Globus pallidus (tissue), 1 donor: ENCODE measurements at places on chromosomes 5 and 9.

- DNase-seq: no peak
Observed at GRCh38 chr9:20511686-20512085, 110.6 kb downstream of the MLLT3 start.

DNA sequence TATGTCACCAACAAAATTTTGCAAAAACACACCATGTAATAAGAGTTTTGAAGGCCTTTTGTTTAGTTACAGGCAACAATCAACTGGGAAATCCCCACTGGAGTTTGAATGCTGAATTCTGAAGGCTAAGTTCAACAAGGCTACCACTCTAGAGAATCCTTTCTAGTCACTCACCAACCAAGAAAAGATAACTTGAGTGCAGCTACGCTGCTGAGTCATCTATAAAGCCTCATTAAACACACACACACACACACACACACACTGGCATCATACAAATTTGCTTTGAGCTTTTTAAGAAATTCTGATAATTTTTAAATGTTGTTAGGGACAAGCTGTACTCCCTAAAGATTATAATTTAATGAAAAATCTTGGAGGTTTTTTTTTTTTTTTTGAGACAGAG is 219.6 kb downstream of the DENND1A start:
- DNase-seq: no peak

DNA sequence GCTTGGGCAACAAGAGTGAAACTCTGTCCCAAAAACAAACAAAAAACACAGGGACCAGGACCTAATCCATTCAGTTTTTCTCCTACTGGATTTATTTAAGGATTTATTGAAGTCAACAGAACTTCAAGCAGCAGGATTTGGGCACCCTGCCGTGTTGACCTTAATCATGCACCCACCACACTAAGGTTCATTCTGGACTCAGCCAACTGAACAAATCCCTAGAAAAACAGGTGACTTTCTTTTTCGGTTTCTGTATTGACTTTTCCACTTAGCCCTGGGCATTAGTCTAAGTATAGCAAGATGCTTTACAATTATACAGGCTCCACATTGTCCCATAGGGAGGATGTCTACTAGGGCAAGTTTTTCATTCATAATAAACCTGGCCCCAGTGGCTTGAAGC is 30.0 kb downstream of the ZNF131 start:
- no peak for DNase-seq

DNA sequence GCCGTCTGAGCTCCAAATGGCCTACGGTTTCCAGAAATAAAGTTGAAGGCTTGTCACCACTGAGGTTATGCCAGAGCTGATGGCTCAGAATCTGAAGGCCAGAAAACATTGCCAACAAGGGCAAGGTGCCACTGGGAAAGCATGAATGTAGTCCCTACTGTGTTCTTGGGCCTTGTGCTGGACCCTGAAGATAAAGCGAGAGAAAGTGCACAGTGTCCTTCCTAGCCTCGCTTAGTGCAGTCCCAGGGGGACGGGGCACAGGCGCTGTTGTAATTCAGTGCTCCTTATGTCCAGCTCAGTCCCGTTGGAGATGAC is 84.5 kb downstream of the NDFIP1 start:
- no peak for DNase-seq

DNA sequence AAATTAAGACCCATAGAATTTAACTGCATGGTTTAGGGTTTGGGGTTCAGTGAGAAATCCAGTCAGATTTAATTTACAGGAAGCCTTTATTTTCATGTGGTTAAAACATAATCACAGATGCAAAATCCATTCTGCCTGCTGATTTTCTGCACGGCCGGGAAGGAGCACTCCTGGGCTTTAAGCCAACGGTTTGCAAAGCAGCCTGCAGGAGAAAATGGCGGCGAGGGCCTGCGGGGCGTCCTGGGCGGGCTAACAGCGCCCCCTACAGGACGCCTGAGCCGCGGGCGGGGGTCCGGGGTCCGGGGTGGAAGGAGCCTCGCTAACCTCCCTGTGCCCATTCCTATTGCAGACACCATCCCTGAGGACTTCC is 47.6 kb downstream of the THBS4 start:
- DNase-seq: peak; percentile 79

DNA sequence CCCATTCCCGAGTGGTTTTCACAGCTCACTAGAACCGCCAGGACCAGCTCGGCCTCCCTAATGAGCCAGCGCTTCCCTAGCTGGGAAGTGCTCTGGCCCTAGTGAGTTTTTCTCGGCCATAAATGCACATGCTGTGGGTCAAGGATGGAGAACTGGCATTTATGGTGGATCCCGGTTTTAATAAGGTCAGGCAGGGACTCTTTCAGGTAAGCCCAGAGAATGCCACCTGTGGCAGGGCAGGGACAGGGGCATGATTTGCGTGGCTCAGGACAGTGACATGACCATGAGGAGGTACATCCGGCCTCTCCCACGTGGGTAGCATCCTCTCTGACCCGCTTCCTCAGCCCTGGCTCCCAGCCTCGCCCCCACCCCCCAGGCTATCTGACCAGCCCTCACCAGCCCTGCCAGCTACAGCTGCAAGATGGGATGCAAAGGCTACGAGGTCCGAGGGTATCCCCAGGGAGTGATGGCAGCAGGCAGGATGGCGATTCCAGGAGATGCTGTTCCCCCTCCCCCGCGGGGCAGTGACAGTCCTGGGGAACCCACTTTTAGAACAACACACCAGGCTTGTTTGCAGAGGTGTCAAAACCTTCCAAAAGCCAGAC is 60.3 kb upstream of the ADAMTS2 start:
- no peak for DNase-seq

- DNase-seq: no peak
Observed at GRCh38 chr5:169716287-169716686, 79.2 kb downstream of the DOCK2 start.

GRCh38 chr5:35336230-35336629 is 105.9 kb upstream of the PRLR start:
- no peak for DNase-seq

GRCh38 chr9:82930116-82930515 is 132.8 kb downstream of the RASEF start:
- DNase-seq: no peak

- peak; percentile 57 for DNase-seq
Observed at GRCh38 chr9:136312436-136312835, 8.5 kb upstream of the CCDC187 start.

DNA sequence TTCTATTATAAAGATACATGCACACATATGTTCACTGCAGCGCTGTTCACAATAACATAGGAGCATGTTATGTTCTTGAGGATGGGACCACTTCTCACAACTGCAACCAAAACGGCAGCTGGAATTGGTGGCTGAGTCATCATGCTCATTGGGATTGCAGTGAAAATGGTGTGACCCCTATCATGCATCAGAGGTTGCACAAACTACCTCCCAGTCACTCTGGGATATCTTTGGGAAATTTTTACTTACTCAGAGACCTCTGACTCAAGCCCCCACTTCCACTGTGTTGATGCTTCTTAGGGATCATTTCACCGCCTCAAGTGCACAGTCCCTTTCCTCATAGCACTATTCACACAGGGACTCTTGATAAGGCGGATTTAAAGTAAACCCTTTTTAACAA is 474.1 kb downstream of the BNC2 start:
- DNase-seq: no peak

DNA sequence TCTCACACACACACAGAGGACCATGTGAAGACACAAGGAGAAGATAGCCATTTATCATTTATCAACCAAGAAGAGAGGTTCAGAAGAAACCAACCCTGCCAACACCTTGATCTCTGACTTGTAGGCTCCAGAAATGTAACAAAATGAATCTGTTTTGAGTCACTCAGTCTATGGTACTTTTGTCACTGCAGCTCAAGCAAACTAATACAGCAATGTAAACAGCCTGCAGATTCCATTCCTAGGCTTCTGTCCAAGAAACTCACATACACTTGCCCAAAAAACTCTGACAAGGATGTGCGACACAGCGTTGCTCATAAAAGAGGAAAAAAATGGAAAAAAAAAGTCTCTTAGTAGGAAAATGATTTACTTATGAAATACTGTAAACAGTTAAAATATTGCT is 33.4 kb downstream of the TRIM36 start:
- no peak for DNase-seq

DNA sequence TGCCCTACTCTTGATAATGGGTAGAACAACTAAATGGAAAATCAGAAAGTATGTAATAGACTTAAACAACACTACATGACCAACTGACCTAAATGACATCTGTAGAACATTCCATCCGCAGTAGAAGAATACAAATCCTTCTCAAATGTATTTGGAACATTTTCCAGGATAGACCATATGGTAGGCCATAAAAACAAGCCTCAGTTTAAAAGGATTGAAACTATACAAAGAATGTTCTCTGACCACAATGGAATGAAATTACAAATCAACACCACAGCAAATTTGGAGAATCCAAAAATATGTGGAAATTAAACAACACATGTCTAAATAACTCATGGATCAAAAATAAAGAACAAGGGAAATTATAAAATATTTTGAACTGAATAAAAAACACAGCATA is 189.2 kb downstream of the NDUFS4 start:
- no peak for DNase-seq

- no peak for DNase-seq
Observed at GRCh38 chr5:173501271-173501670, 115.2 kb downstream of the BOD1 start.

DNA sequence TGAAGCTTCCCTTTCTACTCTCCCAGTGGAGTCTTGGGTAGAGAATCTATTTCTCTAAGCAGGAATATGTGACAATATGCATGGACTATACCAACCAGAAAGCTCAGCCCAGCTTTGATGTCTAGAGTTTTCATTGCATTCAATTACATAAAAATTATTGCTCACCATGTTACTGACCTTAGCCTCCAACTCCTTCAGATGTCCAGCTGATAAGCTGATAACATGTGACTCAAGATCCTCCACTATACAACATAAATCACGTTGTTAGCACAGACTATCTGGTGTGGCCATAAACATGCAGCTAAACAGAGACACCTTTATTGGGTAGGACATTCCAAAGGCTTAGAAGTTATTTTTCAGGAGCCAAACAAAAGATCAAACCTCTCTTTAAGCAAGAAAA is 1168.2 kb downstream of the CDH12 start:
- DNase-seq: no peak

DNA sequence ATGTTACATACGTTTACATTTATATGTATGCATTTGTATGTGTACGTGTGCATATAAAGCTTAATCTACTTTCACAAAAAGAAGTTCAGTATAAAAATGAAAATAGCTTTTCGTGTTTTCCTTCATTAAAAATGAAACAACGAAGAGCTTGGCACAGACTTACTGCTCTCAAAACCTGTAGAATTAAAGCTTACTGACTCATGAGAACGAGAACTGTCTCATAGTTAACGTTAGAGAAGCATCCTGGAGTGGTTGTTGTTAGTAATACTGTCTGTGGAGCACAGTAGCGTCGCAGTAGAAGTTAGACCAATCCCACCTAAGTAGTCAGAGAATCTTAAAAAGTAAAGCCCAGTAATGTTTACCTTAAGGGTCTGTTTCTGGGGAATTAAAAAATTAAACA is 1.3 kb downstream of the MAT2B start:
- peak; percentile 14 for DNase-seq

DNA sequence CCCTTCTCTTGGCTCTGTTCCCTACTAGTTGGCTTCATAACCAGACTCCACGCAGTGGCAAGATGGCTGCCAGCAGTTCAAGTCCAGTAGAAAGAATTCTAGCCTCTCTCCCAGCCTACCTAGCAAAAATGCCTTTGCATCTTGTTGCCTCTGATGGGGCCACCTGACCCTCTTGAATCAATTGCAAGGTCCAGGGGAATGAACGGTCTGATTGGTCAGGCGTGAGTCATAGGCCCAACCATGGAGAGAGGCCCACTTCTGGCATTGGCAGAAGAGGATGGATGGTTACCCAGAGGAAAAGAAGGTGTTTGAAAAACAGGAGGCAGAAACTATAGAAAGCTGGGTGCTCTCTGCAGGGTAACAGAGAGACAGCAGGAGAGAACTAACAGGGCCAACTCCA is 622.6 kb downstream of the CCDC171 start:
- no peak for DNase-seq

DNA sequence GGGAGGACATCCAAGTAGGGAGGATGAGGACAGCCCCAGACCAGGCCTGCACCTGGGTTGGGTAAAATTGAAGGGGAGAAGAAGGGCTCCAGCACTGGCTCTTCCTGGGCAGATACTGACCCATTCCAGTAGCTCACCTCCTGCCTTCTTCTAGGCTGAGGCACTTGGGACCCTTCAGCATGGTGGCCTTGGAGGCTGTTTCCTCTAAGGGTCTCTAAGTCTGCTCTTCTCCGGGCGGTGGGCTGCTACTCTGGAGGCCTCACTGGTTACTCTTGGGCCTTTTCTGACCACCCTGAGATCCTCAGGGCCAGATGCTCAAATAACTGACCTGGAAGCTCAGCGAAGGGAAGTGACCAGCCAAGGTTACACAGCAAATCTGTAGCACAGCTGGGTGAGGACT is 2.8 kb upstream of the TIFAB start:
- DNase-seq: no peak

GRCh38 chr5:84693256-84693655 is 308.6 kb upstream of the EDIL3 start:
- DNase-seq: peak; percentile 69

- peak; percentile 84 for DNase-seq
Observed at GRCh38 chr9:137550231-137550621, at the start of gene PNPLA7. Gene PNPLA7 (minus strand): TSS chr9:137550402. CDS start chr9:137550197, 205 bp downstream.

DNA sequence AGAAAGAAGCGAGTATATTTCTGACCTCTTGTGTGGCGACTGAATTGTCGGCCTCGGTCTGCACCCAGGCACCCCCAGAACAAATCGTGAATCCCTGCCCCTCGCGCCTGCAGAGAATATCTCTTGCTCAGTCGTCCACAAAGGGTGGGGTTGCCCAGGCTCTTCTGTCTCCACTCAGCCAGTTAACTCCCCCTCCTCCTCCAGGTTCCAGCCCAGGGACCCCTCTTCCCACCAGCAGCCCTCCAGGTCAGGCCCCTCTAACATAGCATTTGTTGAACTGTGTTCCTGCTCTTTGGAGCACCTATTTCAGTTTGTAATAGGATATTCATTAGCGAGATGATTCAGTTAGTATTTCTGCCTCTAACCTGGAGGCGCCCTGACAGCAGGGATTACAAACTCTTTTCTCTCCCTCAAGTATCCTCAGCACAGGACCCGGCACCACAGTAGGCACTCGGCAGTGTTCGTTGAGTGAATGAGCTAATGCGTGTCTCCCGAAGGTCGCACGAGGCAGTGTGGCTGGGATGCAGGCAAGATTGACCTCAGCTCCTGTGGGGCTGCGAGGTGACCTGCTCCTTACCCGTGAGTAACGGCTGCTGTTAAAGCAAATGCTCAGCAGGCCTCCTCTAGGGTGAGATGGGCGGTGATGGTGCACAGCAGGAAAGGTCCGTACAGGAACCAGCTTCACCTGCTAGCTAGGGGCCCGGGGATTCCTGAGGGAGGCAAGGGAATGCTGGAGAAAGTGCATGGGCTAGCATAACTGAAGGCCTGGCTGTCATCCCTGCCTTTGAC is 25.8 kb downstream of the ZBTB34 start:
- DNase-seq: no peak

DNA sequence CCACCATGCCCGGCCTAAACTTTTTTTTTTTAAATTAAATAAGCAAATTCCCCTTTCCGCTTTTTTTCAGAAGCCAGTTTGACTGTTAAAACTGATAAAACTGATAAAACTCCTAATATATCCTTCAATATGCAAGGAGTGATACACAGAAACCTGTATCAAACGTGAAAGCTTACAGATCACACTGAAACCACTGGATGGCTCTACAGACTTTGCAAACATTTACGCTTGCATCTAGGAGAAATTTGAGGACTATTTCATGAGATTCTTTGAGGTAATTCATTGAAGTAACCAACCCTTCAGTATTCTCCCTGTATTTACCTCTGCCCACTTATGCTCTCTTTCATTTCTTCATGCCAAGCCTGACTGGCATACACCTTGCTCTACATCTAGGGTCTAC is 40.6 kb upstream of the CHD1 start:
- no peak for DNase-seq

- DNase-seq: no peak
Observed at GRCh38 chr5:173316339-173317020, 11.7 kb downstream of the STC2 start.
